Activated T-helper 1 cell treated with anti-CD3 and anti-CD28 coated beads, Interleukin-12 subunit alpha, Interleukin-12 subunit beta, Interleukin-2, Interleukin-4 antibody, amounts not matched to agents 30 ng/mL and 10 ng/mL and 1 ng/mL, durations not matched to agents 14 hours and 24 hours and 36 hours (primary cell): ENCODE measurements at places on chromosomes 12 and 14.
A peak's percentile ranks its signal among the peaks of the same experiment; 100 is the strongest.

- no peak for DNase-seq
Measured at GRCh38 chr14:75848167-75848913, 133.5 kb downstream of the TGFB3 start.

- DNase-seq = no peak
Measured at GRCh38 chr12:110514363-110514762, 12.2 kb downstream of the RAD9B start.

DNA sequence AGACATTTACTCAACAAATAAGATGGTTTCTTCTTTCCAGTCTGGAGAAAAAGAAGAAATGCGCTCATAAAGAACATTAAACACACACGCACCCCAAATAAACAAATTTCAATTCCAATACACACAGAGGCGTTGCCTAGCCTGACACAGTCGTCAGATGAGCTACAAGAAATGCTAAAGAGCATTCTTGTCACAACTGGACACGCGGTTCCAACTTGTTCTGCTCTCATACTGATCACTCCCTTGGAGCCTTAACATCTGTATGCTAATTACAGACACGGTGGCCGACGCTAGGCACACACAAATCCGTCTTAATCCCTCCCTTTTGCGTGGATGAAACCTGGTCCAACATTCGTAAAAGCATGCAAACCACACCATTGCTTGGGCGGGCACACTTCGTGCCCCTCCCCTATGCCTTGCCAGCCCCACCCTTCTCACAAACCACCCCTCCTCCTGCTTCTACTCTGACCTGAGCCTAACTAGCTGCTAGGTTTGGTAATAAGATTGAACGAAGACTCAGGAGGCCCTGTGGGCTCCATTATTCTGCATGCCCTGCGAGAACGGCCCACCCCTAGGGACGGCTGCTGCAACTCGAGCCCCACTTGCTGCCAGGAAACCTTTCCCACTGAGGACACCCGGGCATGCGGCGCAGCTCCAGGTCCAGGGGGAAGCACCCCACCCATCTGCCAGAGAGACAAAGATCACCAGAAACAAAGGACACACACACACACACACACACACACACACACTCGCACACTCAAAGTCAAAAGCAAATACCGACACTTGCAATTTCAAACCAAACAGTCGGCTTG lies 1.2 kb downstream of the KCNK10 start:
- no peak for DNase-seq

DNA sequence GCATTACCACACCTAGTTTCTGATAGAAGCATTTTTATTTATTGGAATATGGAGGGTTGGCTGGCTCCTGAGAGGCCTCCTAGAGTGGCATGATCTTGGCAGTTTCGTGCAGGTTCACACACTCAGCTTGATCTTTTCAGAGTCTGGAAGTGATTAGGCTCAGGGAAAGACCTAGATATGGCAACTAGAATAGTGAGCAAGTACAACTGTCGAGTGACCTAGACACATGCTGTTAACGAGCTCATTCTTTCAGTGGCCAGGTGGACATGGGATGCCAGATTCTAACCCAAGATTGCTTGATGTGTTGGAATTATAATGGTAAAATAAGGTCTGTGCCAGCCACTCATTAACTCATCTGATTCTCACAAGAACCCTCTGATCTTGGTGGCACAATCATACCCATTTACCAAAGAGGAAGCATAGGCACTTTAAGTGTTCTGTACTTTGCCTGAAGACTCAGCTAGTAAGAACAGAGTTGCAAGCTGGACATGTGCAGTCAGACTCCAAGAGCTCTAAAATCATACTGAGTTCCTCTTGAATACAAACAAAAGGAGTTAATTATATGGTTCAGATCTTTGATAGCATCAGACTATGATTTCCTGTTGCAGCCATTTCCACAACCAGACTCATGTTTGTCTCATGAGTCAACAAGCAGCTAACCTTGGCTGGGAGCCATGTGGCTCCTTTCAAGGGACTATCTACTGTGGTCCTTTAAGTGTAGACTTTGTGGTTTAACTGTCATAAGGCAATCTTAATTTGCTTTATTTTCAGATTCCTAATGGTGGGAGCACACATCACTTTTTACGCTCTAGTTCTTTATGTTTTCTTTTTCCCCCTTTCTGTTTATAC lies 144.2 kb downstream of the PLEKHA5 start:
- DNase-seq = no peak

DNA sequence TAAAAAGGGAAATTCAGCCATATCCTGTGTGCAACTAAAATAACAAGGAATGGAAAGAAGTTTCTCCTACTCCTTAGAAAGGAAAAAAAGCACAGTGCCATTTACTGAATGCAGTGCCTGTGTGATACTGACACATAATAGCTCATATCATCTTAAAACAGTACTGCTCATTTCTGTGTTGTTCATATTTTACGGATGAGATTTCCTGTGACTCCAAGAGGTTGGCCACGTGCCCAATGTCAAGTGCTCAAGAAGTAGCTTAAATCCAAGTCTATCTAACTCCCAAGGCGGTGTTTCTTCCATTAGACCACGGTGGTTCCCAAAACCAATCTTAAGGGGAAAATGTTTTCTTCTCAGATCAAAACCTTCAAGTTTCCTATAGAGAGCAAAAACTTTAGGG lies 20.0 kb downstream of the MAP3K9 start:
- DNase-seq = no peak

DNA sequence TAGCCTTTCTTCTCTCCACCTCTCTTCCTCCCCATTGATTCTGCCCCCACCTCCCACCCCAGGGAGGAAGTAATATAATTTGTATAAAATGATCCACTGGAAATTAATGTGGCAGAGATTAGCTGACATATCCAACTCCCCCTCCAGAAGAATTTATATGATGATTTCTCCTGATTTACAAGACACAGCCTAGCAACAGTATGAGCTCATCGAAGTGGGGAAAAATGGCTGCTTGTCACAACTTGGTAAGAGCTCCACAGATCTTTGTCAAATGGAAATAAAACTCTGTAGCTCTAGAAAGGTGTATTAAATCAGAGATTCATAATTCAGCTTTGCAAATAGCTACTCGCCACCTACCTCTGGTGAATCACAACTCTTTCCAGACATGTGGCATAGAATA lies 195.7 kb downstream of the NOVA1 start:
- DNase-seq = no peak

DNA sequence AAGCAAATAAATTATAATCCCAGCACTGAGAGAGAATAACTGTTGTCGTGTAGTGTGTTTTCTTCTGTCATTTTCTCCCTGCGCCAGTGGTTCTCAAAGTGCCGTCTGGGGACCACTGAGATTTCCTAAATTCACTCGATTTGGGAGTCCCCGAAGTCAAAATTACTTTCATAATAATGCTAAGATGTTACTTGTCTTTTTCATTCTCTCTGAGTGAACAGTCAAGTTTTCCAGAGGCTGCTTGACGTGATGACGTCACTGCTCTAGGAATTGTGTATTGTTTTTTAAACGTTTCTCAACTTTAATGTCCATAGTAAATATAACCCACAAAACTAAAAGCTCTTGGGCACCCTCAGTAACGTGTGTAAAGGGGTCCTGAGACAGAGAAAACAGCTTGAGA lies 796 bp upstream of the POP5 start:
- no peak for DNase-seq

DNA sequence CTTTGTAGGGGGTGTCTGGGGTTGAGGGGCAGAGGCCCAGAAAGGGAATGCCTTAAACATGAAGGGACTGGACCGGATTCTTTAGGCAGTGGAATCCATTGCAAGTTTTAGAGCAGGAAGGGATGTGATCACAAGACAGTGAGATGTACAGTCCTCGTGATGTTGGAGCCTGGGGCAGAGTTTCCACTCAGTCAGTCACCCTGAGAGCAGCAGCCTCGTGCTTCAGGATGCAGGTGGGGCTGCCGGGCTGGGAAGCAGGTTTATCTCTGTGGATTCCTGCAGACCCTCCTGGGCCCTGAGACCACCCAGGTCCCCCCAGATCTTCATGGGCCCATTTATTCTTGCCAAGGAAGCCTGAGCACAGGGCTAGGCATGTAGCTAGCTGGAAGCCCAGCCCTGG lies 38.5 kb downstream of the RIN3 start:
- no peak for DNase-seq

GRCh38 chr14:25178255-25178654 lies 128.3 kb upstream of the STXBP6 start:
- no peak for DNase-seq

GRCh38 chr12:6605421-6606330 lies 1.5 kb downstream of the CHD4 start:
- DNase-seq = peak; percentile 25

DNA sequence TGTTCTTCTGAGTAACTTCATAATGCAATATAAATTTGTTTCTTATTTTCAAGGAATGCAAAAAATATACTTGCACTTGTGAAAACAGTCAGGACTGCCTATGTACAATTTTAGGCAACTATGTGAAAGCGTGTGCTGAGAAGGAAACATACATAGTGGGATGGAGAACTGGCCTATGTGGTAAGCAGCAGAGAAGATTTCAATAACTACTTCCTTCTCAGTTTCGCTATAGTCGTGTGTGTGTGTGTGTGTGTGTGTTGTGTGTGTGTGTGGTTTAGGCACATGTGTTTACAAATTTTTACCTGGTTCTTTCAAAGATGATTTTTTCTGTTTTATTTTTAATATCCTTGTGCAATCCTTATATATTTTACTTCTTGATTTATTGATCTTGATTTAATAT lies 211.8 kb downstream of the LRRK2 start:
- no peak for DNase-seq

DNA sequence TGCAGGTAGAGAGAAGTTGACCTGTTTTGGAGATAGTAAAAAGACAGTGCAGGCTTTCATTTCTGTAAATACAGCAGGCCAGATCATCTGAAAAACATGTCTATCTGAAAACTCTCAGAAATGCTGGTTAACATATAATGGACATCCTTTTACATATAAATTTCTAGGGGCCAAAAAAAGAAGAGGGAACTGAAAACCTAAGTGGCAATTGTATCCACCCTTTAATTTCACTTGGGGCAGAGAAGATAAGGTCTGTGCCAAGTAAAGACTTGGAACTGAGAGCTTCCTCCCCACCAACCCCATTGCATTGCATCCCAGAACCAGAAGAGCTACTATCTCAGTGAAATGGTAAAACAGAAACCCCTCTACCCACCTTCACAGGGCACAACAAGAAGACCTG lies 141.0 kb downstream of the SRGAP1 start:
- no peak for DNase-seq

DNA sequence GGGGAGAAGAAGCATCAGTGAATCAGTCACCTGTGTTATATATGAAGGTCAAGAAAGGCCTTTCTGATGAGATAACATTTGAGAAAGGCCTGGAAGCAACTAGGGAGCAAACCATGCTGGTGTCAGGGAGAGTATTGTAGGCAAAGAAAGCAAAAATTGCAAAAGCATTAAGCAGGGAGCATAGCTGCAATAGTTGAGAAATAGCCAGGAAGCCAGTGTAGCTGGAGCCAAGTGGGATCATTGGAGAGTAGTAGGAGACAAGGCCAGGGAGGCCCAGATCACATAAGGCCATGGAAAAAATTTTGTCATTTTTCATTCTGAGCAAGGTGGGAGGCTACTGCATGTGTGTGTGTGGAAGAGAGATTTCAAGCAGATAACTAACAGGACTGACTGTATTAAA lies 18.8 kb upstream of the MAGOHB start:
- no peak for DNase-seq

GRCh38 chr12:14564336-14564959 lies 3.2 kb downstream of the PLBD1 start:
- no peak for DNase-seq

DNA sequence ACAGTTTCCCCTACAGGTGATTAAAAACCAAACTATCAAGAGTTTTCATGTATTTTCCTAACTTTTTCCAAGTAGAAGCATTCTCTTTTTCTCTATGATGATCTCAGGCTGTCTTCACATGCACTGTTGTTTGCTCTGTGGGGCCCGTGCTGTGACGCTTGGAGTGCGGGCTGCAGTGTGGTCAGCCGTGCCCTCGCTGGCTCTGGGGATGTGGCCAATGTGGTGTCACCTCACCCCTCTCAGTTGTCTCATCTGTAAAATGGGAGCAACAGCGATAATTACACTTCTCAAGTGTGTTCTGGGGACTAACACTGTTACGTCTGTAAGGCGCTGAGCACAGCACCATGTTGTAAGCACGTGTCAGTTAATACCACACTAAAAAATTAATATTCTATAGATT lies 28.6 kb downstream of the DDX51 start:
- no peak for DNase-seq

DNA sequence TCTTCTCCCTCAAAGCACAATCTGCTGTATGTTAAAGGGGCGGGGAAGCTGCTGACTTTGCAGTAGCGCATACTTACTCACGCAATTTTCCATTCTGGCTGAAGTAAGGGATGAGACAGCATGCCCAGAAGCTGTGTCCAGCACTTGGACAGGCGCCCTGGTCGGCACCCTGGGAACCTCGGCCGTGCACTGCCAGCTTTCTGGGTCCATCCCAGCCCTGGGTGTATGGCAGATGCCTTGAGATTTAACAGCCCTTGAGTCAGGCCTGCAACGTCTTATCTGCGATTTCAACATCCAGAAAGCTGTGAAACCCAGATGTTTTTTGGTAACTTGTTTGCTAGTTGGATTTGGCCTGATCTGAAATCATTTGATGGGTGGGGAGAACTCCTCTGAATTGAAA lies 16.1 kb downstream of the EML1 start:
- no peak for DNase-seq

DNA sequence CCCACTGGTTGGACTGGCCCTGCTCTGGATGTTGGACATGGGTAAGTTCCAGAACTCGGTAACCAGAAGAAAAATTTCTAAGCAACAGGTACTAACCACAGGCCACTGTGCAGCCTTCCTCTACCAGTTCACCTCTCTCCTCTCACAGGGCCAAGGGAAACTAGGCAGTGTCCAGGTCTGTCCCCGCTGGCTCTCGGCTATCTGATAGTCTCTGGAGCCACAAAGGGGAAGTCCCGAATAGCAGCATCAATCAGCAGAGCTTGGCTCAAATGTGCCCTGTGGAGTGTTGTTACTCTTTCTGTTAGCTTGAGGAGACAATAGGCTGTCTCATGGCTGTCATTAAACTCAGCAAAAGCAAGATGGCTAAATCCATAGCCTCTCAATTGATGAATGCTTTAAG lies 73.2 kb downstream of the TSPAN11 start:
- DNase-seq = no peak

GRCh38 chr14:51293149-51293911 lies 53.3 kb downstream of the TMX1 start:
- DNase-seq = no peak

DNA sequence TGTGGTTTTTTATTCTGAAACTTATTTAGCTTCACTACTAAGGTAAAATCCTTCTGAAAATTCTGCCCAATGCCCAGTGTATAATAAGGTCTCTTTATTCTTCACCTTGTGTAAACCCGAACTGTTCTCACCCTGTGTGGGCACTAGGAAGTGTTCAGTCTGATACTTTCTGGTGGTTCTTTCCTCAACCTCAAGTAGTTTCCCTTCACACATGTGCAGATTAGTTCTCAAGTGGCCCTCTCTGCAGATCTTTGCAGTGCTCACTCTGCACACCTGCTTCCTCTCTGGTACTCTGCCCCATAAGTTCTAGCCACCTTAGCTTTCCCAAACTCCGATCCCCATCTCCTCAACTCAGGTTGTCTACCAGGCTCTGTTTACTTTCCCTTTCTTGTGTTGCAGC lies 61.6 kb downstream of the RAD51B start:
- DNase-seq = no peak
